A549 (cell line): ENCODE measurements at places on chromosomes 4 and X.

DNA sequence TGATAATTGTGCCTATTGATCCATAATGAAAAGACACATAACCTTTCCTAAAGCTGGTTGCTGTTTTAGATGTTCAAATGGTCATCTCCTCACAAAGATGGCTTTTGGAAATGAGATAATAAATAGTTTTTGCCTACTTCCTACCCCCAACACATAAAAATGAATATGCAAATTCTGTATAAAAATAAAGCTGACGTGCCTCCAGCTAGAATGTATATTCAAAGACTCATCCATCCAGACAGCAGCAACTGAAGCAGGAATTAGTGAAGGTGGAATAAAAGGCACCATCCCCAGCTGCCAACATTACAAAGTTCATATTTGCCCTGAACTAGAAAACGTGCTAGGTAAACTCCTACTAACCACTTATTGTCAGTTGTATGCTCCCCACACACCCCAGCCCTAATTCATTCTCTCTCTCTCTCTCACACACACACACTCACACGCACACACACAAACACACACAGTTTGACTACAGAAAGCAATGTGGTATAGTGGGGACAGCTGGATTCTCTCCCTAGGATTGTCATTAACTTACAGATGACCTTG is 53.6 kb downstream of the PCDH19 start:
- DNase-seq: no peak

GRCh38 chrX:120316587-120317283 is 5.5 kb upstream of the TMEM255A start:
- no peak for DNase-seq

- DNase-seq: no peak
These were observed 493.0 kb upstream of the FAM241A start for GRCh38 chr4:111652236-111652635.

DNA sequence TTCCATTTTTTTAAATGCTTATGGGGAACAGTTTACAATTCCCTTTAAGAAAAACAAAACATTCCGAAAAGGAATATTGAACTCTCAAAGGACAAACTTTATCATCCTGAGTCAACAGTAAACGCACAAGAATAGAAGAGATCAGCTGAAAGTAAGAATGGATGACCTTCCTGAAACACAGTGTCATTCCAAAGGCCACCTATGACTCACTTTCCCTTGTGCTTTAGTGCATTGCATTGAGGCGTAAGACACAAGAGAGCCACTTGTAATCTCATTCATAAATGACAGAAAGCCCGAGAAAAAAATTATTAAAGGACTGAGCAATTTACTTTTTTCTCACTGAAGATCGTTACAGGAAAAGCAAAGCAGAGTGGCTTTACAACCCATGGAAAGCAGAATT is 1062.4 kb upstream of the DIAPH2 start:
- no peak for DNase-seq

DNA sequence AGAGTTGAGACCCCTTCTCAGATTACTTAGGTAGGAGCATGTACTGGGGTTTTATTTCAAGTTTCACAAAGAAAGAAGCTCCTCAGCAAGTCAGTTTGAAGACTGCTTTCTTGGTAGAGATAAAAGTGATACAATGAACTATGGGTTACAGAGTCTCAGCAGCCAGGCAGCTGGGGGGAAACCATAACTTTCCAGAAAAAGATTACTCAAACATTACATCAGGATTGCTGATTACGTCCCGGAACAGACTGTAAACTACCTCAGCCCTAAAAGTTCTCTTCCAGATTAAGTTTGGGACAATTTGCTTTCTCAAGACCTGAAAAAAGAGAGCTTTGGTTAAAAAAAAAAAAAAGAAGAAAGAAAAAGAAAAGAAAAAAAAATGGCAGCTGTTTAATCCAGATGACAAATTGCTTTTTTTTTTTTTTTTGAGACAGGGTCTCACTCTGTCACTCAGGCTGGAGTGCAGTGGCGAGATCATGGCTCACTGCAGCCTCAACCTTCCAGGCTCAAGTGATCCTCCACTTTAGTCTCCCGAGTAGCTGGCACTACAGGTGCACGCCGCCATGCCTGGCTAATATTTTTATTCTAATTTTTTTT is 16.6 kb downstream of the SAT1 start:
- no peak for DNase-seq

DNA sequence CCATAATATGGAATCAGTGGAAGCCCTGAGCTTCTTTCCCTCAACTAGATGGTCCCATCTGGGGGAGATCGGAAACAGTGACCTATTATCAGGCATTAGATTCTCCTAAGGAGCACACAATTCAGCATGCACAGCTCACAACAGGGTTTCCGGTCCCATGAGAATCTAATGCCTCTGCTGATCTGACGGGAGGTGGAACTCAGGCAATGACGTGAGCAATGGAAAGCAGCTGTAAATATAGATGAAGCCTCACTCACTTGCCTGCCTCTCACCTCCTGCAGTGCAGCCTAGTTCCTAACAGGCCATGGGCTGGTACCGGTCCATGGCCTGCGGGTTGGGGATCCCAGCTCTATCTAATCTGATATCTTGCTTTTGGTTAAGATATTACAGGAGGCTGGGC is 88.9 kb downstream of the COX7B2 start:
- no peak for DNase-seq

DNA sequence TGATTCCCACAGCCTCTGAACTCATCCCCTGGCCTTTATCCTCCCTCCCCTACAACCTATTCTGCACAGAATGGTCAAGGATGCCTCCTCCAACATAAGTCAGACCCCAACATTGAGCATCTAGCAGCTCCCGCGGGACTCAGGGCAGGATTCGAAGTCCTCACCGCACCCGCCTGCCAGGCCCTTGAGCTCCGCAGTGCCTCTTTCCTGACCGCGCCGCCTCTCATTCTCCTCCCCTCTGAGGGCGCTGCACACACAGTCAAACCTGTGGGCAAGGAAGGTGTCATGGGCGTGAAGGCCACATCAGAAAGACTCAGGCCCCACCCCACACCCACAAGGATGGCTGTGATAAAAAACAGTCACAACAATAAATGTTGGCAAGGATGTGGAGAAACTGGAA is 84.1 kb downstream of the CPZ start:
- DNase-seq: no peak

DNA sequence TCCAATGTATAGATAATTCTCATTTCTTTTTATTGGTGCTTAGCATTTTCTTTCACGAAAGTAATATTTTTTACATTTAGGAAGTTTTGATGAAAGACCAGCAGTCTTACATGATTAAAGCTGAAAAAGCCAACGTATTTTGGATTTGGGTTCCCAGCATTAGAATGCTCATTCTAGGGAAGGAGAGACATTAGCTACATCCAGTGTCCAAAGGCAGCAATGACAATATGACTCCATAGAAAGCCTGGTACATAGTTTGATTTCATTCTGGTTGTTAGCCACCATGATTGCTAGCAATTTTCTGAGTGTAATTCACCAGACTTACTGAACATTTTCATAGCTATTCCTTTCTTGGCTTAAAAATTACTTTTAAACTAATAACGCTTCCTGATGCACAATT is 1397.5 kb downstream of the PCDH7 start:
- DNase-seq: peak; percentile 0

DNA sequence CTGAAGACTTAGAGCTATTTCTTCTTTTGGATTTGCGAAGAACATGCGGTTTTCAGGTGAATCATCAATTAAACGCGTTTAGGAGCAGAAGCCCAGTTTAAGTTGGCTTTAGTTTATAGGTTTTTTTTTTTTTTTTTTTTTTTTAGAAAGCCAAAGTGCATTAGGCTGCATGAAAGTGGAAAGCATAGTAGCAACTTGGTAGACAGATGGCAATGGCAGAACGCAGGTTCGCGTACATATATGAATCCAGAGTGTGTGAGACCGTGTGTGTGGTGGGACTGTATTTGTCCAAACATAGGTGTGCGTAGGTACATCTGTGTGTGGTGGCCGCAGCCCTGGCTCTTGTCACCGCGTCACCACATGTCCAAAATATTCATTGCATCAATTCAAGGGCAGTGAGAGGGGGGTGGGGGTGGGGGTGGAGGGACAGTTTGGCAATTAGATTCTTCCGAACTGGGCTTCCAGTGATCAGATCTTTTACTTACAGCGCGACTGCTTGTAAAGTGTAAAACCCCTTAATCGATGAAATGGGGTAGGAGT is 901 bp downstream of the JADE1 start:
- peak; percentile 42 for DNase-seq

DNA sequence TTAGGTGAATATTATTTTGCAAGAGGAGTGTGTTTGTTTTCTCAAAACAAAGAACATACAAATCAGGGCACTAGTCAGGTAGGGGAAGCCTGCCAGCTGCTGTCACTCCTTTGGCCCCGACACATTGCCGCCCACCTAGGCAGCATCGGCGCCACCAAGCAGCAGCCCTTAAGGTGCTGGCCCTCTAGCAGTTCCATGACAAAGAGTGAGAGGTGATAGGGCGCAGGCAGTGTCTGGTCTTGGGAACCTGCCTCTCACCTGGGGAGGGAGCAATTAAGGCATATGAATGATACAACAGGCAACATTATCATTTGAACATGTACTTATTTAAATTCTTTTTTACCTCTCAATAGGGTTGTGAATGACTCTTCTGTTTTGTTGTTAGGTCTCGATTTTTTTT is 135.1 kb downstream of the PLS3 start:
- no peak for DNase-seq

DNA sequence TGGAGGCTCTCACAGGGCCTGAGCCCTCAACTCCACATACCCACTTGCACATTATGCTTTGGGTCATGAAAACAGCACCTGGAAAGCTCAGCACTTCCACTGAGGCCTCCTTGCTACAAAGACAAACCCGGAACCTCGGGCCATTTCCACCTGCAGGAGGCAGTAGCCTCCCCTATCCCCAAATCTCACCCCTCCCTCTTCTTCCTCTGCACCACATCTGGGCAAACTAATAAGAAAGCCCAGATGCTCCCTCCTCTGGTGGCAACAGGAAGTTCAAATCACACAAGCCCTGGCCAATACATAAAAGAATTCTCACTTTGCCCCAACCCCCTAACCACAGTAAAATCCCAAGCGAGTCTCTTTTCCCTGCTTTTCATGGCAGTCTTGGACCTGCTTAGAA is 136.4 kb downstream of the MAPK10 start:
- DNase-seq: no peak

GRCh38 chr4:150976478-150977118 is 38.5 kb downstream of the LRBA start:
- DNase-seq: peak; percentile 12

GRCh38 chr4:84394386-84394785 is 104.7 kb downstream of the NKX6-1 start:
- no peak for DNase-seq

GRCh38 chrX:2819345-2820135 is 9.2 kb upstream of the GYG2 start:
- DNase-seq: peak; percentile 67

DNA sequence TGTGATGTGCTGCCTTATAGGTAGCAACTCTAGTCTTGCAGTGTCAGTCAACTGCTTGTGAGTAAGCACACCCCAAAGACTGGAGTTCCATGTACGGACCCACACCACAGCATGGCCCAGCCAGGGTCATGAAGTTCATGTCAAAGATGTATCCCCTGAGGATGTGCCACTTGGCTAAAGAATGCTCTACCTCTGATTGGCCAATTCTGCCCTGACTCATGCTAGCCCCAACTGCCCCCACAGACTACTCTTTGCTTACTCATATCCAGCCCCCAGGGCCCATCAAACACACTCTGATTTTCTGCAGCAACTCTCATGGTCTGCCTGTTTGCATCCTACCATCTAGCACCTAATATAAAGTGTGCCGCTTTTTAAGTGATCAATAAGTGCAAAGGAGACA is 62.5 kb downstream of the CHRDL1 start:
- no peak for DNase-seq
